ENCODE measurements at places on chromosomes 12 and 14.

DNA sequence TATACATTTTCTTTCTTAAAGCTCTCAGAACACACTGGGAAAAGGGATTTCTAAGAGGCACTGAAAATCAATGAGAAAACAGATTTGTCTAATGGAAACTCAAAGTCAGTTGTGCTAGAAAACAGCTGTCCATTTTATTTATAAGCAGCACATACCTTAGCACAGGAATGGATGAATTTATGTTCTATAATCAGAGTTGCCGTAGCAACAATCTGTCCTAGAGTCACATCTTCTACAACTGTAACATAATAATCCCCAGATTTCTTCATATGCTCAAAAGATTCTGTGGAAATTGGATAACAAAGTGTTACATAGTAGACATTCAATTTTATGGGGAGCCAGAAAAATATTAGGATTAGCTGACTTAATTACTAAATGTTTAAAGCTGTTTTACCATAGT lies 9.8 kb downstream of the GNPNAT1 start:
- DNase-seq = no peak

DNA sequence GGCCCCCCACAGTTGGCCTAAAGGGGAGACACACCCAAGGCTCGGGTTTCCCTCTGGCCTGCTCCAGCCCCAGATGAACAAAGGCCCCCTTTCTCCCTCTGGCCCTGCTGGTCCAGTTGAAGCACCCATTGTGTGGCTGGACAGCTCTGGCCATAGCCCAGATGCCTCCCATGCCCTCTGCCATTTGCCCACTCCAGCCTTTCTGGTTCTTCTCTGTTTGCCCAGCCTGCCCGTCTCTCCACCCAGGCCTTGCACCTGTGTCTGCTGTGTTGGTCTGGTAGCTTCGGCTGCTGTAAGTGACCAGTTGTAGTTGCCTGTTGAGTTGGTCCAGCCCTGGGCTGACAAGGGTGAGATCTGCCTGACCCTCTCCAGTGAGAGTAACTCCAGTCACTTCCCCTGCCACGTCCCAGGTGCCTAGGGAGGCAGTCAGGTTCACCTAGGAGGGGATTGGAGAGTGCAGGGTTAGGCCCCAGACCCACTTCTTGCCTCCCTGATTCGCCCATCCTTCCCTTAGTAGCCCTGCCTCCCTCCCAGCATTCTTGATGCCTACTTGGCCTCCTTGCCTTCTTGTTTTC lies 3.0 kb downstream of the B4GALNT1 start:
- no peak for DNase-seq

DNA sequence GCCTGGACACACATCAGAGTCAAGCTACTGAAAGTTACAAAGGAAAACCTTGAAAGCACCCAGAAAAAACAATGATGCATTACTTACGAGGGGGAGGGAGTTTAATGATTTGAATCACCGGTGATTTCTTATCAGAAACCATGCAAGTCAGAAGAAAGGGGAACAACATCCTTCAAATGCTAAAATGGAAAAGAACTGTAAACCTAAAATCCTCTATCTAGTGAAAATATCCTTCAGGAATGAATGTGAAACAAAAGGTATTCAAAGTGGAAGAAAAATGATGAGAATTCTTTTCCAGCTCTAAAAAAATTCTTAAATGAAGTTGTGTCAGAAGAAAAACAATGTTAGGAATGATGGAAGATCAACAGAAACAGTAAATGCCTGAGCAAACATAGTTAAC lies 16.8 kb downstream of the SCAF11 start:
- no peak for DNase-seq

DNA sequence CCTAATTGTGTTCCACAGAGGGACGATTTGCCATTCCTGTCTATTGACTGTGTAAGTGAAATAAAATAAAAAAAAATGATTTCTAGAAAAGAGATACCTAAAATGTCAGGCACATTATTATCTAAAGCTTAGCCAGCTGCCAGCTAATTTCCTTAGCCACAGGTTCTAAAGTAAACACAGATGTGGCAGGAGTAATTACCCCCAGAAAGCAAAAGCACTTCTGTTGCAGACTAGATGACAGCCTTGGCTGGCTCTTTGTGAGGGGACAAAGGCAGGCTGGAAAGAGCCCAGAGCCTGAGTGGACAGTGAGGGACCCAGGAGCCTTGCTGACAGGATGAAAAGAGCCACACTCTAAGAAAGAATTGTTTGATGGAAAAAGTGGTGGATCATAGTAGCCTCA lies 418.1 kb downstream of the LRIG3 start:
- DNase-seq = no peak

All from A549 (cell line).